Activated T-cell treated with anti-CD3 and anti-CD28 coated beads, Interleukin-2, amount 50 U/mL, for 4 hours (primary cell): ENCODE measurements at places on chromosomes 11 and 22. TPM values are rescaled to one million over a fixed set of nuclear protein-coding genes. Genes with fewer than 3 reads are reported as not detected.

SEPTIN3 gene
- total RNA-seq: 1.3 TPM

- DNase-seq: no peak
Measured at GRCh38 chr22:26333088-26333800, 95.8 kb upstream of the ASPHD2 start.

- no peak for DNase-seq
Measured at GRCh38 chr11:69513663-69514224, 32.3 kb downstream of the LINC01488 start.

- DNase-seq: no peak
Measured at GRCh38 chr11:76768909-76769560, 14.1 kb upstream of the TSKU start.

- DNase-seq: no peak
Measured at GRCh38 chr22:43293259-43293654, 49.9 kb downstream of the SCUBE1 start.

DNA sequence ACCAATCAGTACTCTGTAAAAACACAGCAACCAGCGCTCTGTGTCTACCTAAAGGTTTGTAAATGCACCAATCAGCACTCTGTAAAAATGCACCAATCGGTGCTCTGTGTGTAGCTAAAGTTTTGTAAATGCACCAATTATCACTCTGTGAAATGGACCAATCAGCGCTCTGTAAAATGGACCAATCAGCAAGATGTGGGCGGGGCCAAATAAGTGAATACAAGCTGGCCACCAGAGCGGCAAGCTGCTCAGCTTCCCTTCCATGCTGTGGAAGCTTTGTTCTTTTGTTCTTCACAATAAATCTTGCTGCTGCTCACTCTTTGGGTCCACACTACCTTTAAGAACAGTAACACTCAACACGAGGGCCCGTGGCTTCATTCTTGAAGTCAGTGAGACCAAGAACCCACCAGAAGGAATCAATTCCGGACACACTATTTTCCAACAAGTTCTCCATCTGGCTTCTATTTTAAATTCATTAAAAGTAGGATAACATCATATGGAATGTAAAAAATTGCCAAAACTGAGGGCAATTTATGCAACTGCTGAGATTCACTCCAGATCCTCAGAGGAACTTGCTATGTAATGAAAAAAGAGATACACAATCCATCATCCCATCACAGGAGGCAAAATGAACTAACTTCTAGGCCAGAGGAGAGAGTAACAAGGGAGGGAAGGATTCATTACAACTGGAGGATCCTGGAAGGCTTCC, 3.1 kb upstream of the PANX1 start:
- DNase-seq: no peak

ALDH3B2 gene
- not detected for total RNA-seq

DNA sequence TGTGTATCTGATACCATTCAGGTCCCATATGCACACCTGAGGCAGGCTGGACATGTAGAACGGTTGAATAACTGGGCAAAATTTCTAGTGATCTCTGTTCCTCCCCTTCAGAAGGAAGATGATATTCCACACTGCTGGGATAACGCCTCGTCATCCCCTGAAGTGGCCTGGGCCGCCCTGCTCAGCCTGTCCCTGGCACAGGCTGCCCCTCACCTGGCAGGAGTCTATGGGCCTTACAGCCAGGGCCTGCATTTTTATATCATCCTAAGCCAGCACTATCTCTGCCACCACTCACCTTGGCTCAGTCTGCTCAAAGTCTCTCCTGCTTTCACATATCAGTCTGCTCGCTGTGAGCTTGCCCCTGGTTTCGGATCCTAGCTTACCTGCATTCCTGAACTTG, 209.2 kb downstream of the CSNK2A3 start:
- DNase-seq: no peak

GRCh38 chr11:17772704-17773600, 38.4 kb downstream of the KCNC1 start:
- no peak for DNase-seq

MS4A15 gene
- total RNA-seq: not detected

DNA sequence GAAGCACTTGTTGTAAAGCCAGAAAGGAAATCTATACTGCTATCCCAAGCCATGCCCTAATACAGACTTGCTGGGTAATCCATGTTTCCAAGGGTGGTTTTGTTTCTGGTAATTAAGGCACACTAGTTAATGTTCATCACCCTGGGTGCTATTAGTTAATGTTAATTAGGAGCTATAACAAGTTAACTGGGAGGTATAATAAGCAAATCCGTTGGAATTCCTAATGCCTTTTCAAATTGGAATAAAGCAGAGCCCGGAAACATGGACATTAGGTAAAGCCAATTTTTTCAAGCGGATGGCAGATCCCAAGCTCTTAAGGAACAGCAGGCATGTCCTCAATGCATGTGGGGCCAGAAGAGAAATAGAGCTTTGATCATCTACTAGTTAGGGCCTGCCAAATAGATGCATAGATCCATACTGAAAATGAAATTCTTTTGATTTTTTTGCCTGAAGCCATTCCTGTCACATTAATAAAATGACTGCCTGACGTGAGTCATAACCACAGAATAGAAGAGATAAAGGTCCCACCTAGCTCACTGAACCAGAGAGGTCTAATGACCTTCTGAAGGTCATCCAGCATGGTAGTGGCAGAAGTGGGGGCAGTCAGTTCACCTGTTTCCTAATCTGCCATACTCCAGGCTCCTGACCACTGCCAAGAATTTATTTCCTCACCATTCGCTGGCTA, 28.5 kb upstream of the CCDC34 start:
- DNase-seq: no peak

DNA sequence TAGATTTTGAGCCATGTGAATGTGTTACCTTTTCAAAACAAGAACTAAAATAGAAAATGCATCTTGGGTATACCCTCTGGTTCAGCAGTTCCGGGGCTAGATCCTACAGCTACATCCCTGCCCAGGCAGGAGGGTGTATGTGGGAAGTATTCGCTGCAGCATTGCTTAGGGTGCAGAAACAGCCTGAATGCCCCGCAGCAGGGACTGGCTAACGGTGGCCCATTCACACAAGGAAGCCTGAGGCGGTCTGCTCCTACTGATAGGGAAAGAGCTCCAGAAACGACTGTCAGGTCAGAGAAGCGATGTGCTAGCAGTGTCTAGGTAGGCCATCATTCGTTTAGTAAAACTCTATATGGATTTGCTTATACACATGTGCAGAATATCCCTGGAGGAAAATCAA, 9.9 kb upstream of the RASL10A start:
- DNase-seq: no peak

- DNase-seq: no peak
Measured at GRCh38 chr11:8639655-8640054, 42.8 kb downstream of the TRIM66 start.

- no peak for DNase-seq
Measured at GRCh38 chr11:65503949-65504673, 5.3 kb downstream of the MALAT1 start.

- DNase-seq: no peak
Measured at GRCh38 chr11:113426686-113427085, 39.1 kb downstream of the ANKK1 start.

- no peak for DNase-seq
Measured at GRCh38 chr22:22974795-22975580, 87.4 kb downstream of the IGLL5 start.

- DNase-seq: no peak
Measured at GRCh38 chr11:86288776-86289507, 13.1 kb upstream of the HIKESHI start.

GRCh38 chr11:35893796-35894475, 49.9 kb upstream of the LDLRAD3 start:
- DNase-seq: no peak

- DNase-seq: no peak
Measured at GRCh38 chr11:69293087-69293486, 868 bp upstream of the MYEOV start.

GRCh38 chr22:48975886-48976285, 851.8 kb downstream of the BRD1 start:
- no peak for DNase-seq

DNA sequence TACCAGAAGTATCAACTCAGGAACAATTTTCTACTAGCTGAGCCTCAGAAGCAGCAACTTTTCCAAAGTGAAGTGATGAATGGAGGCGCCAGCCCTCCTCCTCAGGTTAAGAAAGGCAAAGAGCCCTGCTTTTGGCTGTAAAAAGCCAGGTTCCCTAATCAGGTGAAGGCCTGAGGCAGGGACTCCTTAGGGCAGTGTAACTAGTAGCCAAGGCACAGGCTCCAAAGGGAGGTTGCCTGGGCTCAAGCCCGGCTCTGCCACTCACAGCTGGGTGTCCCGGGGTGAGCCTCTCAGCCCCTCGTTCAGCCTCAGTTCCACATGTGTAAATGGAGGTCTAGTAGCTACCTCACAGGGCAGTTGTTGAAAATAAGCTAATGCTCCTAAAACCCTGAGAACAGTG, 19.5 kb downstream of the TSKU start:
- no peak for DNase-seq

TTC36 gene
- total RNA-seq: 1.1 TPM

DNA sequence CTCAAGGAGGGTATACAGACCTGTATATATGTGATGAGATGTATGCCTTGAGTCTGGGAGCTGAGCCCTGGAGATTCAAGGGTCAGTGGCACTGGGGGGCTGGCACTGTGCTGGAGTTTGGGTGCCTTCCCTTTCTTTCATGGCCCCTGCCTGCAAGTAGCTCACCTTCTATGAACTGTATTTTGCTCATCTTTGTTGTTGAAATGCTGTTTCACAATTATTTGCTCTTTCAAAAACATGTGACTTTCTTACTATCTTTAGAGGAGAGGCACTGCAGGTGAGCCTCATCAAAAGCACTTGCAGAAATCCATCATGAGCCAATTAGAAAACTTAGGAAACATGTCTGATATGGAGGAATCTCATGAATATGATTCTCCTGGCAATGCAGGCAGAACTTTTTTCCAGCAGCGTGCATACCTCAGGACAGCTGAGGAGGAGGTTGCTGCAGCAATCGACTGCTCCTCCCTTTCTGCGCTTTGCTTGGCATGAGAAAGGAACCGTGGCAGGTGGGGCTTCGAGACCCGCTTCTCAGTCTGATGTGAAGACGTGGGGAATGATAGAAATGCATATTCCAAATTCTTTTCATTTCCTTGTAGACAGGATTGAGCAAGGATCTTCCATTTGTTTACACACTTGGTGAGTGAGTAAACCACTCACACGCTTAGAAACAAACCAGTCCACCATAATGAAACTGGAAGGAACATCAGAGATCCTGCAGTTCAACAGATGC, 178.4 kb upstream of the E2F8 start:
- no peak for DNase-seq

DNA sequence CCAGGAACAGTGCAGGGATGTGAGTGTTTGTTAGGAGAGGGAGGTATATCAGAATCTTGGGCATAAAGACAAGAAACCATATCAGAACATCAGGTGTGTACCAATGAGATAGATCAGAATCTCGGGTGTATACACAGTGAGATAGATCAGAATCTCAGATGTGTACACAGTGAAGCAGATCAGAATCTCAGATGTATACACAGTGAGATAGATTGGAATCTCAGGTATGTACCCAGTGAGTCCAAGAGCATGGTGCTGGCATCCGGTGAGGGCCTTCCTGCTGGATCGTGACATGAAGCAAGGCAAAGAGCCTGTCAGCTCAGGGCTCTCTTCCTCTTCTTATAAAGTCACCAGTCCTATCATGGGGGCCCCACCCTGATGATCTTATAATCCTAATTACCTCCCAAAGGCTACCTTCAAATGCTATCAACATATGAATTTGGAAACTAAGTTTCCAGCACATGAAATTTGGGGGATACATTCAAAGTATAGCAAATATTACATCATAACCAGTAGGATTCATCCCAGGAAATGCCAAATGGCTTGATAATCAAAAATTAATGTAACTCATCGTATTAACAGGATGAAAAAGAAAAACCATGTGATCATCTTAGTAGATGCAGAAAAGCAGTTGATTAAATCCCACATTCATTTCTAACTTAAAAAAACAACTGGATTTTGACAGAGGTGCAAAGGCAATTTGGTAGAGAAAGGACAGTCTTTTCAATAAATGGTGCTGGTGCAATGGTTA, 28.6 kb downstream of the PPARA start:
- DNase-seq: no peak

DNA sequence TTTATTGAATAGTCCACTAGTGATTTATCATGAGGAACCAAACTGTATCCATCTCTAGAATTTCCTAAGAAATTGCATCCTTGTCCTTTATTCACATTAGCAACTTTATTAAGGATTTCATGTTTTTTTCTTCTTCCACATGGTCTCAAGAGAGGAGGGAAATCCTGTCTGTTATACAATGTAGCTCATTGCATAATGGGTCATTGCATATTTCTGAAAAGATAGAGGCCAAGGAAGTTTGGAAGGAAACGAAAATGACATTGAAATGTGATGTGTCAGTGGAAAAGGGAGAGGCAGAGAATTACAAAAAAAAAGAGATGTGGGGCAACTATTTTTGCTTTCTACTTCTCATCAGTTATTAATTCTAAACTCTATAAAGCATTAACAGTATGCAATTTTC, 353.1 kb downstream of the METTL15 start:
- DNase-seq: no peak

DNA sequence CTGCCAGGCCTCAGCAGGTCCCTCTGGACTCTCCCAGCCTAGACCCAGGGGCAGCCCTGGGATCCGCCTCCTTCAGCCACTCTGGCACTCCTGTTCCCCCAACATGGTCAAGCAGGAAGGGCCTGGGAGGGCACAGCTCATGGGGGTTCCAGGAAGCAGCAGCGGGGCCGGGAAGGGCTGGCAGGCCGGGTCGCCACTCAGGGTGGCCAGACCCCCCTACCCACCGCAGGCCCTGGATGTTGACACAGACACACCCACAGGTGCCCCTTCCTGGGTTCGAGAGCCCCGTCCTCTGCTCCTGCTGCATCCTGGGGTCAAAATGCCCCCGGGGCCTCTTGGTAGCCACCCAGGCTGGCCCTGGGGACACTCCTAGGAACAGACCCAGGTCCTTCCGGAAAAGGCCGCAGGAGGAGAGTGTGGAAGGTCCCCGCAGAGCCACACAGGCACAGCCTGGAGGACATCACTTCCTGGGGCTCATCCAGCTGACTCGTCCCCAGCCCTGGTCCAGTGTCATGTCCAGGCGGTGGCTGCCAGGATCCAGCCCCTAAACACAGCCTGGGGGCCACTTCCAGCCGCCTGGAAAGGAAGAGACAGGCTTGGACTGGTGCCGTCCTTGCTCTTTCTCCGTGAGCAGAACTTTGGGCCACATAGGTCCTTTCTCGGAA, 6.8 kb upstream of the PIM3 start:
- no peak for DNase-seq

GRAMD1B gene
- total RNA-seq: 20.2 TPM

ACTN3 gene
- total RNA-seq: not detected

GRCh38 chr11:92443199-92443598, 218.6 kb downstream of the FAT3 start:
- DNase-seq: no peak

MUC5AC gene
- not detected for total RNA-seq

DERL3 gene
- total RNA-seq: 5.7 TPM

GRCh38 chr11:90243534-90243933, 20.7 kb upstream of the CHORDC1 start:
- DNase-seq: no peak

DNA sequence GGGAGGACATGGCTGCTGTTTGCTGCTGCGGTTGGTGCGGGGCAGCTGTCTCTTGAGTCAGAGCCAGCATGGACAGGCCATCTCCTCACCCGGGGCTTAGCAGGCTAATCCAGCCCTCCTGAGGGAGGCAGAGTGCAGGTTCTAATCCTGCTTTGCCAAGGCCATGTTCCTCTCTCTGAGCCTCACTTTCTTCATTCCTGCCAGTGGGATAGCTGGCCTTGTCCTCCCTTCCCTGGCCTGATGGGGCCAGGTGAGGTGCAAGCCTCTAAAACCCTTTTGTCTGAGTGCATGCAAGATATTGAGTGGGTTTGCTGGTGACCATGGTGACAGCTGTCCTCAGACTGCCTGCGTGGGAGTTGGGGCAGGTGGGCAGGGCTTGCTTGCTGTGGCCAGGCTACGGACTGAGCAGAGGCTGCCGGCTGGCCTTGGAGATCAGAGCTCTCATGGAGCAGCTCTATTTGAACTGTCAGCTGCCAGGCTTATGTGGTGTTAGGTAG, 3.6 kb downstream of the USP35 start:
- DNase-seq: no peak
